ENCODE measurements at places on chromosomes 6 and 20.

- no peak overlapping the region for H3K27ac ChIP-seq
- H3K36me3 ChIP-seq = no peaks in the 10 kb centered on the region
- DNase-seq = peak; percentile 31
- H3K27me3 ChIP-seq = peaks cover 5% of the 10 kb centered on the region
Measured at GRCh38 chr20:17431621-17432364, 99.4 kb downstream of the BFSP1 start.

DNA sequence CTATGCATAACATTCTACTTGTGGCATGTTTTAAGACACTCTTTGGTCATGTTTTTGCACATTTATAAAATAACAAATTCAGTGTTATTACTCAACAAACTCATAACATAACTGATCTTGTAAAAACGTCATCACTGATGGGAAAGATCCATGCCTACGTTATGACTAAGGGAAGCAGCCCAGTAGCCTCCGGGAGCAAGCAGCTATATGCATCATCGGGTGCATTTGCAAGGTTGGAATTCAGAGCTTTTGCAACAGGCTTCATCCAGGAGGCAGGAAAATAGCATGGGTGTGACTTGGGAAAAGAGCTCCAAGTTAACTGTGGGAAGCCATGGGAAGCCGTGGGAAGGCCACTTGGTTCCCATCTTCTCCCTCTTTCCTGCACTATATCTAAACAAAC lies 271.6 kb upstream of the SGK1 start:
- H3K4me3 ChIP-seq = no peak overlapping the region
- no peak overlapping the region for H3K27ac ChIP-seq
- no peak for DNase-seq

DNA sequence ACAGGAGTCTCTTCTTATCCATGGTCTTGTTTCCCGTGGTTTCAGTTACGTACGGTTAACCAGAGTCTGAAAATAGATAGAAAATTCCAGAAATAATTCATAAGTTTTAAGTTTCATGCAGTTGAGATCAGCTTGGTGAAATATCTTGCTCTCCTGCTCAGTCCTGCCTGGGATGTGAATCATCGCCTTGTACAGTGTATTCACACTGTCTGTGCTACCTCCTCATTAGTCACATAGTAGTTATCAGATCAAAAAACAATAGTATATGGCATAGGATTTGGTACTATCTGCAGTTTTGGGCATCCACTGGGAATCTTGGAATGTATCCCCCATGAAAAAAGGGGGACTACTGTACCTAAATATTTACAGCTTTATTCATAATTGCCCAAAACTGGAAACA lies 22.7 kb upstream of the MOCS1 start:
- no peaks in the 10 kb centered on the region for H3K4me1 ChIP-seq
- no peaks in the 10 kb centered on the region for H3K27me3 ChIP-seq
- no peak overlapping the region for H3K4me3 ChIP-seq
- no peak overlapping the region for H3K27ac ChIP-seq
- DNase-seq = no peak
- H3K36me3 ChIP-seq = no peaks in the 10 kb centered on the region

- no peak overlapping the region for H3K27ac ChIP-seq
- H3K27me3 ChIP-seq = peaks cover 4% of the 10 kb centered on the region
- peaks cover 11% of the 10 kb centered on the region for H3K4me1 ChIP-seq
- no peak overlapping the region for H3K4me3 ChIP-seq
Measured at GRCh38 chr6:149075616-149076354, 241.7 kb upstream of the TAB2 start.

GRCh38 chr6:148557796-148558321 lies 189.0 kb upstream of the UST start:
- no peak overlapping the region for H3K4me3 ChIP-seq
- DNase-seq = no peak
- no peaks in the 10 kb centered on the region for H3K36me3 ChIP-seq
- no peak overlapping the region for H3K27ac ChIP-seq
- no peaks in the 10 kb centered on the region for H3K27me3 ChIP-seq

DNA sequence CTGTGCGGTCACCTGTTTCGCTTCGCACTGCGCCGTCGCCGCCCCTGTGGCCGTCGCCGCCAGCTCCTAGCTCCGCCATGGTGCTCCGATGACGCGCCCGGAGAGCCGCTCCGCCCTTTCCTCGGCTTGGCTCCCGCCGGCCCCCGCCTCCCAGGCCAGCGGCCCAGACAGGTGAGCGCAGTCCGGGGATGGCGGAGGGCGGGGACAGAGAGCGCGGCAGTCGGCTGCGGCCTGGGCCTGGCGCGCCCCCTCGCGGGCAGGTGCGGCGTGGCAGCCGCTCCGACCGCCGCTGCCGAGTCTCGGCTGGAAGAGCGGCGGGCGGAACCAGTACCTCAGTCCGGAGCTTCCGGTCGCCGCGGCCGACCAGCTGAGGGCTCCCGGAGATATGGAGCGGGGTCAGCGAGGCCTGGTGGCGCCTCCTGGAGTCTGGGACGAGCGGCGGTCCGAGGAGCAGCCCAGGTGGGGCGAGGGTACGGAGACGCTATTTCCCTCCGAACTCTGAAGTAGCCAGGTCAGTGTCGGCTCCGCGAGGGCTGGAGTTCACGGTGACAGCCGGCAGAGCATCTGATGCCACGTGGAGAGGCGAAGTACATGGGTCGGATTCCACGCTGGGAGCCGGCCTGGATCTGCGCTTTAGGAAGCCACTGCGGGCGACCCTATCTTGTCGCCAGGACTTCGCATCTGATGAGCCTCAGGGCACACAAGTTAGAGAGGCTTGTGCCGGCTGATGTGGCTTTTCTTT lies at the start of gene MAP7:
Gene MAP7 (minus strand): TSS at position 93 of the 742 bp plus-strand sequence. CDS start 14 bp downstream, at position 79.
- H3K4me1 ChIP-seq = peaks cover 13% of the 10 kb centered on the region
- H3K36me3 ChIP-seq = no peaks in the 10 kb centered on the region
- peak; percentile 69 for DNase-seq

DNA sequence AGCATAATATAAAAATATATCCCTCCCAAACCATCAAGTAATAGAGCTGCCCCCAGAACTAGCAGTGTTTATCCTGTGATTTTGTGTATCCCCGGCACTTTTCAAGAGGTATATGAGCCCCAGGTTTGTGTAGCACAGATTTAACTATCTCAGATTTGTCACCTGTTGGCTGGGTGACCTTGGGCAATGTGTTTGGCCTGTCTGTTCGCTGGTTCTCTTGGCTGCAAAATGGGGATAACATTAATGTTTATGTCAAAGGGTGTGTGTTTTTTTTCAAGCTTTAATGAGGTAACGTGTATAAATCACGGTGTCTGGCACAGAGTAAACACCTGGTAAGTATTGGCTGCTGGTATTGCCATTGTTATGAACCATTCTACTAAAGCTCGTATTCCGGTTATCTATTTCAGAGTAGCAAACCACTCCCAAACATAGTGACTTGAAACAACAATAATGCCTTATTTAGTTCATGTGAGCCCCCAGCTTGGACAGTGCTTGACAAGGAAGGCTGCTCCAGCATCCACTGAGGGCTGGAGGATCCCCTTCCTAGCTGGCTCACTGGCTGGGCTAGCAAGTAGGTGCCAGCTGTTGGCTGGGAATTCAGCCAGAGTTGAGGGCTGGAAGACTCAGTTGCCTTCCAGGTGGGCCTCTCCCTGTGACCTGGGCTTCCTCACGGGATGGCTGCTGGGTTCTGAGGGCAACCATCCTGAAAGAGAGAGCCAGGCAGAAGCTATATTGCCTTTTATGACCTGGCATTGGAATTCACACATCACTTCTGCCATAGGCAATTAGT lies 36.2 kb downstream of the PDRG1 start:
- H3K4me1 ChIP-seq = no peaks in the 10 kb centered on the region
- no peaks in the 10 kb centered on the region for H3K27me3 ChIP-seq
- H3K36me3 ChIP-seq = no peaks in the 10 kb centered on the region
- H3K4me3 ChIP-seq = no peak overlapping the region
- no peak for DNase-seq
- no peak overlapping the region for H3K27ac ChIP-seq

- H3K27ac ChIP-seq = no peak overlapping the region
- H3K27me3 ChIP-seq = no peaks in the 10 kb centered on the region
- no peak overlapping the region for H3K4me3 ChIP-seq
- no peak for DNase-seq
Measured at GRCh38 chr6:154432533-154433476, 76.2 kb upstream of the IPCEF1 start.

DNA sequence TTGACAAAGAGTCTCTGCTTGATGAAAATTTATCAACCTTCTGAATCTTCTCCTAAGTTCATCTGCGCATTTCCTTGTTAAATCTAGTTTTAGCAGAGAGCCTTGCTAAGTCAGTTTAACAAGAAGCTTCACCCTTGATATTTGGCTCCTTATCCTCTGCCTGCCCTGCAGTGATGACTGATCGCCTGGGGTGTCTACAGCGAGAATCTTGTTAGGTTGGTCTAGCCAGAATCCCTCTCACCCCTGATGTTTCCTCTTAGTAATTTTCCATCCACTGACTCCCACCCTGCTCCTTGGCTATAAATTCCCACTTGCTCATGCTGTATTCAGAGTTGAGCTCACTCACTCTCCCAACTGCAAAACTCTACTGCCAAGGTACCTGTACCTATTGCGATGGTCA lies 114.1 kb downstream of the TENT5A start:
- no peak overlapping the region for H3K4me3 ChIP-seq
- no peaks in the 10 kb centered on the region for H3K36me3 ChIP-seq
- H3K4me1 ChIP-seq = no peaks in the 10 kb centered on the region

DNA sequence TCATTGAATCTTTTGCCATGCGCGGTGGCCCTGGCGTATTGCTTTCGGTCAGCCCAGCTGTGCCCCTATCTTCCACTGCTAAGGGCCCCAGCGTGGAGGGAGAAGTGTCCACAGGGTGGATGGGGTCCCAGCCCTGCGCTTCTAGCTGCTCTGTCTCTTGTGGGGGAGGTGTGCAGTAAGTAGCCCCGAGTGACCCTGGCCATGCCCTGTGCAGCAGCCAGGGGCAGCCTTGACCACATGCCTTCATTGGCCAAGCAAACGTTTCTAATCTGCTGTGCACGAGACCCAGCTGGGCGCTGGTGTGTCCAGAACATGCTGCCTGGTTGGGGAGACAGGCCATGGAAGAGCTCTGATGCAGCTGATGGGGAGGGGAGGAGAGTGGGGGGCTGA lies 13.6 kb downstream of the TMEM181 start:
- H3K4me1 ChIP-seq = peaks cover 37% of the 10 kb centered on the region
- H3K27ac ChIP-seq = no peak overlapping the region
- H3K36me3 ChIP-seq = peaks cover 8% of the 10 kb centered on the region
- no peaks in the 10 kb centered on the region for H3K27me3 ChIP-seq

- H3K4me1 ChIP-seq = no peaks in the 10 kb centered on the region
- H3K27me3 ChIP-seq = no peaks in the 10 kb centered on the region
- H3K4me3 ChIP-seq = no peak overlapping the region
- DNase-seq = no peak
- H3K36me3 ChIP-seq = no peaks in the 10 kb centered on the region
Measured at GRCh38 chr20:25527949-25528348, 57.4 kb downstream of the NINL start.

DNA sequence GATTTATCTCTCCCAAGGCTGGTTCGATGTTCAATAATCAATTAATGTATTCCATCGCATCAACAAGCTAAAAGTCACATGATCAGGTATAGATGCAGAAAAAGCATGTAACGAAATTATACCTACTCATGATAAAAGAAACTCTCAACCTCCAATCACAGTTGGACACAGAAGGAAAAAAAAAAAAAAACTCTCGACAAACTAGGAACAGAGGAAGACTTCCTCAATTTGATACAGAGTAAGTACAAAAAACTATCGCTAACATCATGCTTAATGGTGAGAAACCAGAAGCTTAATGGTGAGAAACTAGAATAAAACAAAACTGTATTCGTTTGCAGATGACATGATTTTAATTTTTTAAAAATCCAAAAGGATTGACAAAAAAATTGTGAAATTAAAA lies 62.0 kb upstream of the SMIM29 start:
- no peak for DNase-seq
- no peaks in the 10 kb centered on the region for H3K27me3 ChIP-seq
- no peaks in the 10 kb centered on the region for H3K36me3 ChIP-seq
- H3K4me3 ChIP-seq = no peak overlapping the region

DNA sequence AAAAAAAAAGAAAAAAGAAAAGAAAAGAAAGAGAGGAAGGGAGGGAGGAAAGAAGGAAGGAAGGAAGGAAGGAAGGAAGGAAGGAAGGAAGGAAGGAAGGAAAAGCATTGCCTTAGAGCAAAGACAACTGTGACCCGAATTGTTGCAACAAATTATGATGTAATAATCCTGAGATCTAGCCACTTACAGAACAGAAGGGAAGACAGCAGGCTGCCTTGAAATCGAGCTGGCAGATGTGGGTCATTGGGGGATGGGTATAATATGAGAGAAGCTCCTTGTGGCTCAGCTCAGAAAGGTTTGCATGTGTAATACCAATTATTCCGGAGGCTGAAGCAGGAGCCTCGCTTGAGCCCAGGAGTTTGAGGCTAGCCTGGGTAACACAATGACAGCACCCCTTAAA lies 208.1 kb upstream of the PROKR2 start:
- no peaks in the 10 kb centered on the region for H3K27me3 ChIP-seq
- H3K36me3 ChIP-seq = no peaks in the 10 kb centered on the region
- H3K27ac ChIP-seq = no peak overlapping the region
- no peak for DNase-seq
- H3K4me3 ChIP-seq = no peak overlapping the region

- H3K4me3 ChIP-seq = no peak overlapping the region
- no peak for DNase-seq
- H3K27ac ChIP-seq = no peak overlapping the region
- no peaks in the 10 kb centered on the region for H3K27me3 ChIP-seq
Measured at GRCh38 chr6:12385316-12385715, 95.2 kb downstream of the EDN1 start.

DNA sequence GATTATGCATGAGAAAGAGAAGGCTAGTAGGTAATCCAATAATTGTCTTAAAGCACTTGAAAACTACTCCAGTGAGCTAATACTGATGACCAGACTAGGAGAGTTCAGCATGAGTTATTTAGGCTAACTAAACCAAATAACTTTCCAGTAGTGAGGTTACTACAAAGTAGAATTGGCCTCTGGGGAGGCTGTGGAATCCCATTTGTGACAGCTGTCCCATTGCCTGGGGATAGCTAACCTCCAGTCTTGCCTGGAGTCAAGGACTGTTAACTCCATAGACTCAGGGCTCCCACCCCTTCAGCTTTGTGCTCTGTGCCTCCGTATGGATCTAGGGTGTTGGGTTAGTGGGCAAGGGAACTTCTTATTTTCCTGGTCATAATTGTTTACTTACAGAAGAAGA lies 51.0 kb downstream of the KCNQ5 start:
- no peaks in the 10 kb centered on the region for H3K27me3 ChIP-seq
- no peak overlapping the region for H3K27ac ChIP-seq
- no peak overlapping the region for H3K4me3 ChIP-seq
- DNase-seq = no peak
- no peaks in the 10 kb centered on the region for H3K4me1 ChIP-seq
- H3K36me3 ChIP-seq = no peaks in the 10 kb centered on the region

DNA sequence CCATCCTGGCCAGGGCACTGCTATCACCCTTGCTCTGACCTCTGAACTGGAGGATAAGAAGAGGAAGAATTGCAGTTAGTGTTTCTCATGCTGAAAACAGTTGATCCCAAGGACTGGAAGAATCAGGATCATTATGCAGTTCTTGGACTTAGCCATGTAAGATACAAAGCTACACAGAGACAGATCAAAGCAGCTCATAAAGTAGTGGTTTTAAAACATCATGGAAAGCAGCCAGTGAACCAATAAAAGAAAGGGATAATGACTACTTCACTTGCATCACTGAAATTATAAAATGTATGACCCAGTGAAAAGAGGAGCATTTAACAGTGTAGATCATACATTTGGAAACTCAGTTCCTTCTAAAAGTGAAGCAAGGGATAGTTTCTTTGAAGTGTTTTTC lies 47.7 kb downstream of the DNAH8 start:
- H3K4me1 ChIP-seq = no peaks in the 10 kb centered on the region
- no peaks in the 10 kb centered on the region for H3K36me3 ChIP-seq
- H3K4me3 ChIP-seq = no peak overlapping the region
- H3K27me3 ChIP-seq = no peaks in the 10 kb centered on the region
- DNase-seq = no peak

- DNase-seq = no peak
- H3K27me3 ChIP-seq = no peaks in the 10 kb centered on the region
- no peak overlapping the region for H3K4me3 ChIP-seq
Measured at GRCh38 chr6:4902363-4902762, 101.5 kb downstream of the RPP40 start.

All from CD8-positive, alpha-beta memory T cell (primary cell).